Testis (tissue), 5 donors: ENCODE measurements at places on chromosomes 12 and 14. TPM values are rescaled to one million over a fixed set of nuclear protein-coding genes. Genes with fewer than 3 reads are reported as not detected.

GRCh38 chr14:63663428-63664341 lies 22.0 kb upstream of the WDR89 start:
- DNase-seq: no peak

The LUM gene
- 213 TPM for polyA plus RNA-seq

DNA sequence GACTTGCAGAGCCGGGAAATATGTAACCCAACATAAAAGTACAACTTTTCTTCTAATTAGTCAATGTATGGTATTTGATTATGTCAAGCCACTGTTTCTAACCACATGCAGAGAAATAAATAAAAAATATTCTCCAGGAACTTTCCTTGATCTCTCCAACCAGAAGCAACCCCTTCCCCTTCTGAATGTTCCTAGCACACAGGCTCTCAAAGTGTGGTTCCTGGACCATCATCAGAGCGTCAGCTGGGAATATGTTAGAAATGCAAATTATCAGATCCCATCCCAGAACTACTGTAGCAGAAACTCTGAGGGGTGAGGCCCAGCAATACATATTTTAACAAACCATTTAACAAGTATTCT lies 21.0 kb upstream of the ITPR2 start:
- DNase-seq: no peak

The KRT78 gene
- polyA plus RNA-seq: 0.99 TPM

GRCh38 chr14:55553791-55554190 lies 26.2 kb upstream of the KTN1 start:
- no peak for DNase-seq

The SIX4 gene
- 1.6 TPM for polyA plus RNA-seq

The GLIPR1 gene
- 11.8 TPM for polyA plus RNA-seq

GRCh38 chr12:27975222-27976136 lies 2.9 kb upstream of the PTHLH start:
- peak; percentile 37 for DNase-seq

DNA sequence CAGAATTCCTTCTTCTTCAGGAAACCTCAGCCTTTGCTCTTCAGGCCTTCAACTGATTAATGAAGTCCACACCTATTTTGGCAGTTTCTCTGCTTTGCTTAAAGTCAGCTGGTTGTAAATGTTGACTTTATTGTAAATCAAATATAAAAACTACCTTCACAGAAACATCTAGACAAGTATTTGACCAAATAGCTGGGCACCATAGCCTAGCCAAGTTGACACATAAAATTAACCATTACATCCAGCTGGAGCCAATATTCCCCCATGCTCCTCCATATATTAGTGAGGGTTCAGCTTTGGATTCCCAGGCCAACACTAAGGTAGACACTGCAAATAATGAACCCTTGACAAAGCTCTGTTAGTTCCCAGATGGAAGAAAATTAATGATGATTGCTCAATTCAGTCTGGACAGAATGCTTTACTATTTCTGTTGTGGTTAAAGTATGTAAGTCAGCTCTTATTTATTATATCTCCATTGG lies 125.5 kb downstream of the ZFP36L1 start:
- DNase-seq: no peak

GRCh38 chr14:92613008-92613658 lies 99.6 kb downstream of the RIN3 start:
- DNase-seq: peak; percentile 38
